ENCODE measurements at places on chromosomes 7 and 10.
A peak's percentile ranks its signal among the peaks of the same experiment; 100 is the strongest.

GRCh38 chr7:2165610-2166594 is 66.8 kb downstream of the MAD1L1 start:
- DNase-seq = peak; percentile 7

- no peak for DNase-seq
Observed at GRCh38 chr7:2559283-2559950, 638 bp downstream of the IQCE start.

DNA sequence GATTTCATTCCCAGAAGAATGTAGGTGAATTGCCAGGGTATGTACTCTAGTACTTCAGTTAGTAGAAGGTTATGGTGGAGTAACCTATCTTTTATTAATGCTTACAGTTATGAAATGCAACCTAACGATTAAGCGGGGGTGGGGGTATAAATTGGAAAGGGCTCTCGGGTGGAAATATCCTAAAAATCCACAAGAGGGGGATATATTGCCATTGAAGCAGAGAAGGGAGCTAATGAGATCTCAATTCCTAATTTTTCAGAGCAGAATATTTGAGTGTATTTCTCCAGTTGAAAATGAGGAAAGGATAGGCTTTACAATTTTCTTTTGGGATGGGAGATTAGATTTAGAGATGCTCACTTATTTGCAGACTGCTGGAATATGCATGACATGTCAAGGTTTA is 90.8 kb downstream of the DNAJB9 start:
- no peak for DNase-seq

GRCh38 chr10:61784354-61785133 is 117.0 kb upstream of the ARID5B start:
- no peak for DNase-seq

- DNase-seq = no peak
Observed at GRCh38 chr10:31129880-31130405, 98.3 kb upstream of the ZNF438 start.

GRCh38 chr7:150955519-150956394 is 22.4 kb downstream of the KCNH2 start:
- no peak for DNase-seq

DNA sequence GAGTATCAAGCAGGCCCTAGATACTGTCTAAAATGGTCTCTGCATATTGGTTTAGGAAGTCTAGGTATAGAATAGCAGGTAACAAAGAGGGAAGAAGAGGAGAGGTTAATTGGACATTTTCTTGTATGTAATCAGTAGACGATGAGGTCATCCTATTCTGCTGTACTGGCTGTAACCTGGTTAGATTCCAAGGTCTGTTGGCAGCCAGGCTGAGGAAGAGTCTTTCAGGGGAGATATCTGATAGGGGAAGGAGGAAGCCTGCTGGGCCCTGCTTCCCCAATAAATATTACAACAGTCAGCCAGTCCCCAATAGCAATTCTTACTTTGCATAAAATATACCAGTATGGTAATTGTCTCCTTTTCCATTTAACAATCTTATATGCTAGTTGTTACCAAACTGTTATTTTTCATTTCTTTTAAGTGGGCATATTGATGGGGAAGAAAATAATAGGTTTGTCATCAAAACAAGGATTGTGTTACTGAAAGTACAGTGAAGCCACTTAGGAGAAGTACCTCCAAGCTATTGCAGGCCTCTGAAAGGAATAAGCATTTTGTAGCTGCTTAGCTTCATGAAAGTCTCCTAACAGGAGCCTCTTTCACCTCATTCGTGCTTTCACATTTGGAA is 186.4 kb downstream of the LRRC4 start:
- DNase-seq = peak; percentile 26

- no peak for DNase-seq
Observed at GRCh38 chr7:16779051-16779450, 25.5 kb downstream of the TSPAN13 start.

DNA sequence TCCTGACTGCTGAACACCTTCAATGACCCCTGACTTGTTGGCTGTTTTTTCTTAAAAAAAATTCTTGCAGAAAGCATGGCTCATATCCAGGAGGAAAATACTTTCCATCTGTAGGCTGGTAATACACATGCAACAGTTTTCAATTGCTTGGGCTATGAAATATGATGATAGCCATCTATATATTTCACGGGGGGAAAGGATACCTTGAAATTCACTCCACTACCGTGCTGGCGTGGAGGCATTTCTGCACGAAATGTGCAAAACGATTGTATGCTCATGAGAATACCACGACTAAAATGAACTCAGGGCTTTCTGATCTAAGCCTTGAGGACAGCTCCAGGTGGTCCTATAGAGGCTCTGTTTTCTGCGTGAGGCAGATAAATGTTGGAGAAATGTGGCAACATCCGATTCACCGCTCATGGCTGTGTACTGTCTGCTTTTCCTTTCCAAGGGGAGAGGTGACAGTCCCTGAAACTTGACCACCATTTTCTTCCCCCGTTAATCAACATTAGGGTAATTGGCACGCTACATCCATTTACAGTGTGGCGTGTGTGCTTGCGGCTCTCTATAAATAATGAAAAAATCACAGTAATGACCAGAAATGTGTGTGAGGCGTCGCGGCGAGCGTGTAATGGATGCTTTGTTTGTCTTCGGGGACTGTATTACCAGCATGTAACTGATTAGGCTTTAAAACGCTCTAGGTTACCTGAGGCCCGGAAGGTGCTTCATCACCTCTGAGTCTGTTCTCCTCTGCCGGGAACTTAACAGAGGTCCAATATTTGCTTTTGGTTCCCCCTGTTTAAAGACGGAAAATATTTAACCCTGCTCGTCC is 12.8 kb upstream of the CARD11 start:
- DNase-seq = no peak

DNA sequence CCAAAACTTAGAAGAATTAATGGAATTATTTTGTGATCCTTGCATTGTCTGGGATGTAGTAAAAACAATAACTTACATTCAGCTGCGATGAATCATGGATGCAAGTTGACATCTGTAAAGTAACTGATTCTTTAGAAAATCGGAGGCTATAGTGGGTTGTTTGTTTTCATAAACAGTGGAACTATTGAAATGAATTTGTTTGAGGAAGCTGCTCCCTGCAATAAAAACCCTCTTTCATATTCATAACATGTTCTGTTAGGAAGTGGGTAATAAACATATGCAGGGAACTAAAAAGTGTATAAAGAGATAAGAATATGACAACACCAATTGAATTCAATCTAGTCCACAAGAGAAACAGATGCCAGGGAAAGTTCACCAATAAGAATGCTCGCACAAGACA is 53.6 kb downstream of the AGMO start:
- no peak for DNase-seq

All from HL-60 (cell line).